Activated CD4-positive, alpha-beta memory T cell treated with anti-CD3 and anti-CD28 coated beads for 36 hours (primary cell): ENCODE measurements at places on chromosomes 3 and 15. TPM values are rescaled to one million over a fixed set of nuclear protein-coding genes. Genes with fewer than 3 reads are reported as not detected.

The AGBL1 gene
- 0.10 TPM for total RNA-seq

The P2RY13 gene
- total RNA-seq, result not detected

- H3K36me3 ChIP-seq, result peaks cover 23% of the 10 kb centered on the region
- H3K4me1 ChIP-seq, result peaks cover 78% of the 10 kb centered on the region
- DNase-seq, result no peak
- peak overlapping the region; percentile 82 for H3K27ac ChIP-seq
Measured at GRCh38 chr3:72426618-72427397, 421.4 kb downstream of the SHQ1 start.

GRCh38 chr15:69035918-69036258, 21.4 kb downstream of the NOX5 start:
- H3K27me3 ChIP-seq, result peaks cover 38% of the 10 kb centered on the region
- H3K4me1 ChIP-seq, result peaks cover 10% of the 10 kb centered on the region
- no peak overlapping the region for H3K4me3 ChIP-seq
- no peak overlapping the region for H3K27ac ChIP-seq

The TM6SF1 gene
- total RNA-seq, result 2.2 TPM

DNA sequence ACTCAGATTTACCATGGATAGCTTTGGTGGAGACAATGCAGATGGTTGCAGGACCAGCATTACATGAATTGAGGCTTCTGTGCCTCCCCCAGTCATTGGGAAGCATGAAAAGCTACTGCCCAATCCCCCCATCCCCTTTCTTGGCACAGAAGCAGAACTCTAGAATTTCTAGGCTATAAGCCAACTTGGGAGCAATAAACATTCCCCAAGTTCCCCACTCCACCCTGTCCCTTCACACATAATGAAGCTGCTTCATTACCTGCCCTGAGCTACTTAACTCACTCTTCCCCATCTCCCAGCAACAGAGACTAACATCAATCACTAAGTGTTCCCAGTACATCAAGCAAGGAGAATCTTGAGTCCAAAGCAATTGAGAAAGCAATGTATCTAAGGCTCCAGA, 164.5 kb downstream of the RORA start:
- no peak overlapping the region for H3K4me3 ChIP-seq
- H3K4me1 ChIP-seq, result no peaks in the 10 kb centered on the region
- no peak for DNase-seq
- no peaks in the 10 kb centered on the region for H3K36me3 ChIP-seq

The CCR9 gene
- total RNA-seq, result not detected

DNA sequence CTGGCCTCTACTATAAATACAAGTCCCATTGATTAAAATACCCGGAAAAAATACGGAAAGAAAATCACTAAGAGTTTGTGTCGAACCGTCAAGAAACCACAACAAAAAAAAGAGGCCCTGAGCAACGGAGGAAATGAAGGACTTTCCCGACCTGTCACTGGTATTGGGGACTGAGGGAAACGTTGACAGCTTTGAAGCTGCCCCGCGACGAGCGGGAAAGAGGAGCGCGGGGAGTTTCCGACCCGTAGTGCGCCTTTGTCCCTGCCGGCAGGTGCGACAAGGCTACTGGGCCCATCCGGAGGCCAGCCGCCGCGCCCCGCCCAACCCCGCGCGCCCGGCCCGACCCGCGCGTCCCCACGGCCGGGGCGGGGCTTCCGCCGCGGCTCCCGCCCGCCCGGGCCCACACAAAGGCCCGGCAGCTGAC, 416 bp downstream of the PBRM1 start:
- H3K4me3 ChIP-seq, result peak overlapping the region; percentile 85
- peaks cover 73% of the 10 kb centered on the region for H3K4me1 ChIP-seq
- H3K27ac ChIP-seq, result peak overlapping the region; percentile 96
- H3K27me3 ChIP-seq, result no peaks in the 10 kb centered on the region
- DNase-seq, result peak; percentile 92

DNA sequence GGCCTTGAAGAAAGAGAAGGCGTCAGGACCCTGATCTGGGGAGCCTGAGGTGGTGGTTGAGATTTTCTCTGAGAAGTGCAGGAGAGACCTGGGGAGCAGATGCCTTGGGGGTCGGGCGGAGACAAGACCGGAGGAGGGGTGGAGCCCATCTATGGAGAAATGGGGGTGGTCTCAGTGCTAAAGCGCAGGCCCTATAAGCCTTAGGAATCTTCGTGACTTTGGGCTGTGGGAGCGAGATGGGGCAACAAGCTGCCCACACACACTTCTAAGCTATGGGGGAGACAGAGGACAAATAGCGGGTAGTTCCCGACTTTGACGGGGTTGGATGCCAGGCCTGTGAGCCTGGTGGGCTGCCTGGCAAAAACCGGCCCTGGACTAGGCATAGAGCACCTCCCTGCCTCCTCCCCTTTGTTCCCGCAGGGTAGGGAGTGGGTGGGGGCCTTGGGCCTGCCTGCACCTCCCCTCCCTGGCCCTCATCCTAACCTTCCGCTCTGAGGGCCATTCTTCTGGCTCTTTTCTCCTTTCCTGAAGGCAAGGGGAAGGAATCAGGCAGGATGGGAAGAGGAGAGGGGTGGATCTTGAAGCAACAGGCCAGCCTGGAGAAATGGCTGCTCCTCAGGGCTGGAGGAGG, 880 bp downstream of the NISCH start:
- DNase-seq, result peak; percentile 19
- H3K27ac ChIP-seq, result peak overlapping the region; percentile 87
- H3K36me3 ChIP-seq, result peaks cover 19% of the 10 kb centered on the region
- peak overlapping the region; percentile 89 for H3K4me3 ChIP-seq
- H3K27me3 ChIP-seq, result no peaks in the 10 kb centered on the region

DNA sequence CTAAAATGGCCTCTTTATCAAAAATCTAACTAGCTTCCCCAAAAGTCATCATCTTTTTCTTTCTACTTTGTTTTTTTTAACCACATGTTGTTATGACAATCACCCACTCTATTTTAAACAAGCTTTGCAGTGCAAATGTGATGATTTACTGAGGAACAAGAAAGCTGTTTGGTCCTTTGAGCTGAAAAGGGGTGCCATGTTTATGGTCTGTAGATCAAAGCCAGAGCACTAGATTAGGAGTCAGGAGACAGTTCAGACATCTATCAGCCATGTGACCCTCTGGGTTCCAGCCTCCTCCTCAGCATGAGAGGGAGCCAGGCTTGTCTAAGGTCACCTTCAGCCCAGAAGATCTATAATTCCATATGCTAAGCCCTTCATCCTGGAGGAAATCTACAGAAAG, 65.9 kb downstream of the RPL22L1 start:
- H3K36me3 ChIP-seq, result no peaks in the 10 kb centered on the region
- H3K4me1 ChIP-seq, result no peaks in the 10 kb centered on the region
- peaks cover 30% of the 10 kb centered on the region for H3K27me3 ChIP-seq
- no peak for DNase-seq
- no peak overlapping the region for H3K27ac ChIP-seq

The GOLGA8S gene
- 0.05 TPM for total RNA-seq

The ANKRD34C gene
- not detected for total RNA-seq

The MAGI1 gene
- total RNA-seq, result 0.21 TPM

- H3K4me3 ChIP-seq, result no peak overlapping the region
- no peaks in the 10 kb centered on the region for H3K27me3 ChIP-seq
- no peaks in the 10 kb centered on the region for H3K4me1 ChIP-seq
- DNase-seq, result no peak
- H3K27ac ChIP-seq, result no peak overlapping the region
Measured at GRCh38 chr3:113626503-113627371, 69.7 kb downstream of the USF3 start.

DNA sequence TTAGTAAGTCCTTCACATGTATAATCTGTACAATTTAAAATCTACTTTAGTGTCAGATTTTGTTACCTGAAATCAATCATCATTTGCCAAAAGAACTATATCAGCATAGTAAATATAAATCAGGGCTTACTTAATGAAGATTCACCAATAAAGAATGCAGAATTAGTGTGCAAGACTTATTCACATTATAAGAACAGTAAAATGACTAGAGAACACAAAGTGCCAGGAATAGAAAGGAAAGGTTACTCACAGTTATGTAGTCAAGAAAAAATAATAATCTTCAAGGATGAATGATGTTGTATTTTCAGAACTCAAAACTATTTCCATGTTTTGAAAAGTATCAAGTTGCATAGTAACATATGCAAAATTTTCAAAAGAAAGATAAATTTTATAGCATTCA, 891.9 kb downstream of the ROBO1 start:
- no peaks in the 10 kb centered on the region for H3K36me3 ChIP-seq
- no peak overlapping the region for H3K4me3 ChIP-seq
- H3K27ac ChIP-seq, result no peak overlapping the region
- H3K4me1 ChIP-seq, result no peaks in the 10 kb centered on the region
- no peak for DNase-seq

The SLC51A gene
- not detected for total RNA-seq

The USP13 gene
- total RNA-seq, result 11.9 TPM

- peaks cover 26% of the 10 kb centered on the region for H3K4me1 ChIP-seq
- H3K36me3 ChIP-seq, result peaks cover 54% of the 10 kb centered on the region
- DNase-seq, result no peak
- no peak overlapping the region for H3K27ac ChIP-seq
- no peak overlapping the region for H3K4me3 ChIP-seq
Measured at GRCh38 chr3:15436246-15436645, 8.8 kb downstream of the EAF1 start.

The SAMD7 gene
- not detected for total RNA-seq

DNA sequence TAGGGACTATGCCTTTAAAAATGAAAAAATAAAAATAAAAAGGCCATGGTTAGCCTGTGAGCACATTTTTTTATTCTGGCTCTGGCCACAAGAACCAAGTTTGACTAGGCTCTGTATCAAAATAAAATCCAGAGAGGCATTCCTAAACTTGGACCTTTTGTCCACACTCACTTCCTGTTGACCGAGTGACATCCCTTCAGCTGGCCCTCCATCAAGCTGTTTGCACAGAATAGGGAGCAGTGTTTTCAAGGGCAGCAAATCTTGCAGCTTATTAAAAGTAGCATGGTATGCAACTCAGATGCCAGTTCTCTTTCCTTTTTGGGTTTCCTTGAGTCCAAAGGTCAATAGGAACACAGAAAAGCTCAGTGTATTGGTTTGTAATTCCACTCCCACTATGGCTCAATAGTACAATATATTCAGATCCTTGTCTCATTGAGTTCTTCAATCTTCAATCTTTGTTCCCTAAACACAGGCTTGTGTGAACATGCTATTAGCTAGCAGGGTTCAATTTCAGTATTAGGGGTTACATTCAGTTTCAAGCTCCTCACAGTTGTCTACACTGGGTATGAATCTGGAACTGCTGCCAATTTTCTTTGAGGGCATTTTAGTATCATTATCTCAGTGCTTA, 244.5 kb downstream of the RBMS3 start:
- H3K27ac ChIP-seq, result no peak overlapping the region
- no peaks in the 10 kb centered on the region for H3K27me3 ChIP-seq
- no peak overlapping the region for H3K4me3 ChIP-seq
- H3K36me3 ChIP-seq, result no peaks in the 10 kb centered on the region
- no peak for DNase-seq

DNA sequence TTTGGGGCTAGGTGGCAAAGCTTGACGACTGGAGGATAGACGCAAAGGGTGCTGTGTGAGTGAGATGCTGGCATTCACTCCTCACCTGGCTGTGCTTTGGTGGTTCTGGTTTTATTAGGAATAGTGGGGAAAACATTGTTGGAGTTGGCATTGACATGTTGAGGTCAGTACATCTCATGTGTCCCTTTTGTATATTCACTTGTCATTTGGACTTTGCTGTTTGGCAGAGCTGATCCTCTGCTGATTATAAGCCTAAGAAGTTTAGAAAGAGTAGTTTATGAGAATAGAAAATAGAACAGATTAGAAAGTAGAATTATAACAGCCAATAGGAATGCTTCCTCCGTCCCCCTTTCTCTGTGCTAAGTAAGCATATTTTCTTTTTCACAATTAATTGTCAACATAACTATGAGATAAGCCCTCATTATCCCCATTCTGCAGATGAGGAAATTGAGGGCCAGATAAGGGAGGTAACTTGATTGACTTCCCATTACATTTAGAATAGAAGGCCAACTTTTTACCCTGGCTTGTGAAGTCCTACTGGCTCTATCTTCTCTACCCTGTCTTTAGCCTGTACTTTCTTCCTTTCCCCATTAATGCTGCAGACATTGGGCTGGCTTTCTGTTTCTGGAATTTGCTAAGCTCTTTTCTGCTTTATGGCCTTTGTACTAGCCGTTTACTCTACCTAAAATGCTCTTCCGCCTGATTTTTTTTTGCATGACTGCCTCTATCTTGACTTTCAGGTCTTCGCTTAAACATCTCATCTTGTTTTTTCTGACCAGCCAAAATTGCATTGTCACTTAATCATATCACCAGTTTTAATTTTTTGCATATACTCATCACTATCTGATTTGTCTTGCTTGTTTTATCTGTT, 12.8 kb downstream of the ITPR1 start:
- H3K27ac ChIP-seq, result no peak overlapping the region
- H3K36me3 ChIP-seq, result peaks cover 11% of the 10 kb centered on the region
- no peak overlapping the region for H3K4me3 ChIP-seq
- H3K27me3 ChIP-seq, result no peaks in the 10 kb centered on the region
- no peak for DNase-seq

GRCh38 chr3:49022688-49023171, 809 bp downstream of the NDUFAF3 start:
- peak overlapping the region; percentile 97 for H3K4me3 ChIP-seq
- H3K27ac ChIP-seq, result peak overlapping the region; percentile 98
- peaks cover 57% of the 10 kb centered on the region for H3K4me1 ChIP-seq
- peaks cover 50% of the 10 kb centered on the region for H3K36me3 ChIP-seq
- DNase-seq, result peak; percentile 31

The C3orf49 gene
- total RNA-seq, result not detected

DNA sequence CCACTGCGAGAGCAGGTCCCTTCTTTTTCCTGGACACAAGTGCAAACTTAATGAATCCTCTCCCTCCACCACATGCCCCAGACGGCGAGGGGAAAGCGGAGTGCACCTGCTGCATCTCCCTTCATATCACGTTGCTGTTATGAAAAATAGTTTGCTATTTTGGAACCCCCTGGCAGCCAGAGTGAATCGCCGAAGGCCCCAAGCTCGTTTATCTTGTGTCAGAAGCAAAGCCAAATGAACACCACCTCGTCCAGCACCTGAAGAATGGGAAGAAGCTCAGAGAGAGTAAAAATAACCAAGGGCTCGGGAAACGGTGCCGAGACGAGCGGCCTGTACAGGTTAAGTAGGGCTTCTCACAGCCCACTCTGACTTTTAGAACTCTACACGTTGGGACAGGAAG, 394.6 kb upstream of the RORA start:
- no peaks in the 10 kb centered on the region for H3K4me1 ChIP-seq
- H3K36me3 ChIP-seq, result no peaks in the 10 kb centered on the region
- H3K27ac ChIP-seq, result no peak overlapping the region
- DNase-seq, result no peak
- H3K4me3 ChIP-seq, result no peak overlapping the region

DNA sequence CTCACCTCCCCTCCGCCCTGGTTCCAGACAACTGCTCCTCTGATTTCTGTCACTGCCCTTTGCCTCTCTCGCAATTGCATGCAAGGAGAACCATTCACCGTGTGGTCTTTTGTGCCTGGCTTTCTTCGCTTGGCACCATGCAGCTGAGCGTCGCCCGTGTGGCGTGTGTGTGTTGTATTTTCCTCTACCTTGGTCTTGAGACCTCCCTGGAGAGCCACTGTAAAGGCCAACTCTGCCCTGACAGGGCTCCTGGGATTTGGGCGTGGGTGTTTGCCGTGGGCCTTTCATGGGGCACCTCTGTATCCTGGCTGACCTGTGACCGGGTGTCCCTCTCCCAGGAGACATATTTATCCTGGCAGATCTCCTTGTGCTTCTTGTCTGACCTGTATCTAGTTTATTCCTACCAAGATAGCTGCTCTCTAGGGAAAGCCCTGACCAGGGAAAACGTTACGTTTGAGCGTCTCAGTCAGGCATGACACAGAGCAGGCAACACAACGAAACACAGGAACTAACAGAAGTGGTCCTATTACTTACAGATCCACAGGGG, 2.0 kb upstream of the PIGZ start:
- no peak overlapping the region for H3K27ac ChIP-seq
- peak overlapping the region; percentile 58 for H3K4me3 ChIP-seq
- no peaks in the 10 kb centered on the region for H3K36me3 ChIP-seq
- peaks cover 12% of the 10 kb centered on the region for H3K4me1 ChIP-seq

The CNTN4 gene
- not detected for total RNA-seq
